ENCODE measurements at places on chromosomes 11 and 22.
A peak's percentile ranks its signal among the peaks of the same experiment; 100 is the strongest.

GRCh38 chr11:77111277-77111676 lies 8.6 kb downstream of the OMP start:
- no peak for DNase-seq

- no peak for DNase-seq
Measured at GRCh38 chr11:95924414-95924760, 480 bp upstream of the MTMR2 start.

GRCh38 chr11:12862696-12863469 lies 146.2 kb upstream of the RASSF10 start:
- DNase-seq = peak; percentile 96

GRCh38 chr11:105670811-105671210 lies 60.9 kb downstream of the GRIA4 start:
- DNase-seq = no peak

DNA sequence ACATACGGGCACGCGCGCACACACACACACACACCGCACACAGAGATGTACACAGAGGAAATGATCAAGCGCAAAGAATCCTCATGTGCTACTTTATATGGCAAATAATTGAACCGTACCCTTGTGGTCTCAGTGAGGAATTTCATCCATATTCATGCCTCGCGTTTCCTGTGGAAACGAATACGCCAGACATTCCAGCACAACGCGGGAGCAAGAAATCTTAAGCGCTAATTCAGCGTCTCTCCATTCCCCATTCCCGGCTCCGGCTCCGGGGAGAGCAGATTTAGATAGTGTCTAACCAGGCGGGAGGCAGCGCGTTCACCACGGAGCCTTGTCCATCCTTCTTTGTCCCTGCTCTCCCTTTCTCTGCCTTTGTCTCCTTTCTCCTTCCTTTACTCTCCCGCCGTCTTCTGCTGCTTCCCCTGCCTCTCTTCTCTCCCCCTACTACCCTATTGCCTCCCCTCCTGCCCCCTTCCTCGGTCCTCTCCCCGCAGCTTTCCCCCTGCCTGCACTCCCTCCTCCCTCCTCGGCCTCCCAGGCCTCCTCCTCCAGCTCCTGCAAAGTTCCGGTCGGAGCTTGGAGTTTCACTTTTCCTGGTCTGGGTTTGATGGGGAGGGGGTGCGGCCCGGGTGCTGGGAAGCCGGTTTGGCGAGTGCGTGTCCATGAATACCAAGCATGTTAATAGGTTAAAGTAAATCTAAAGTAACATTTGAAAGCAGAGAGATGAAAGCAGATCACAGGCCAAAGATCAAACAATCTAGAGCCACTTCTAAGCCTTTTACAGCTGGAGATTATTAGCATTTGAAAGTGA lies 579.3 kb downstream of the BUD13 start:
- peak; percentile 79 for DNase-seq

GRCh38 chr11:45347348-45348082 lies 61.4 kb upstream of the SYT13 start:
- peak; percentile 42 for DNase-seq

DNA sequence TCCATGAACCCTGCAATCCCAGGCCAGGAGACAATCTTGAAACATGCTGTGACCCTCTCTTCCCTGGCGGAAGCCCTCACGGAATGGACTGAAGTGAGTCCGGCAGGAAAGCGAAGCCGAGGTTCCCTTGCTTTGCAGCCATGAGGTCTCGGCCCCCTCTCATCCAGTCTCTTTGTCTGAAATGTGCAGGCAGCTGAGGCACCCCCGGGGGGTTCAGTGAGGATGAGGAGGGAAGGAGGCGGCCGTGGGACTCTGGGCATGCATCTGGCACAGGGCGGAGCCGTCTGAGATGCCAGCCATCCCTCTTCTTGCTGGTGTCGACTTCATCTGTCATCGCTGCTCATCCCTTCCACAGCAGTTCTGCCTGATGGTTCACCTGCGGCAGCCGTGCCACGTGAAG lies 1485.7 kb downstream of the BRD1 start:
- DNase-seq = no peak

DNA sequence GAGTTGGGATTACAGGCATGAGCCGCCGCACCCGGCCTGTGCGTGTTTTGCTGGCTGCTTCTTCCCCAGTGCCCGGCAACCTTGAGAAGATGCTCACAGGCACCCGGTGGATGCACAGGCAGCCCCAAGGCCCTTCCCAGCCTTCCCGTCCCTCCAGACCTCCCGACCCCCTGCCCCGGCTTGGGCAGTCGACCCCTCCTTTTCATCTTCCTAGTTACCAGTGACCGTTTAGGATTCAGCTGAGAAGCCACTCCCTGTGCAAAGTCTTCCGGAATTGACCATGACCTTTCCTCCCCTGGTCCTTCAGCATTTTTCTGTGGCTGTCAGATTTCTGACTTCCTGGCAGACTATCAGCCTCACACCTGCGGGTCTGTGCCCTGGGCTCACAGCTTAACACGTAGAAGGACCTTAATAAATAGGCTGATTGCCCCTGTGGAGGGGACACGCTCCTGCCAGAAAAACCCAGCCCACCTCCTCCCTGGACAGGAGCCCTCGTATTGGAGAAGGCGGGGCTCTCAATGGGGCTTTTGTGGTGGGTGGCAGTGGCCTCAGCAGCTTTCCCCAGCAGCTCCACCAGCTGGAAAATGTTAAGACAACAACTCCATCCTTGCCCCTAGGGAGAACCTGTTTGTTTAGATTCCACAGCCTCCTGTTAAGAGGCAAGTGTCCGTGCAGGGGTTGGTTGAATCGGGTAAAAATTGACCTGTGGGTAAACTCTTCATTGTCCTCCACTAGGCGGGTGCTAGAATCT lies 10.4 kb upstream of the ANO1 start:
- peak; percentile 82 for DNase-seq

GRCh38 chr11:112999520-112999919 lies 38.3 kb downstream of the NCAM1 start:
- DNase-seq = no peak

GRCh38 chr11:70788248-70789022 lies 390.1 kb downstream of the CTTN start:
- DNase-seq = no peak

- no peak for DNase-seq
Measured at GRCh38 chr11:117972629-117973502, 13.3 kb upstream of the IL10RA start.

- DNase-seq = peak; percentile 71
Measured at GRCh38 chr22:42277988-42278776, 7.7 kb upstream of the TCF20 start.

DNA sequence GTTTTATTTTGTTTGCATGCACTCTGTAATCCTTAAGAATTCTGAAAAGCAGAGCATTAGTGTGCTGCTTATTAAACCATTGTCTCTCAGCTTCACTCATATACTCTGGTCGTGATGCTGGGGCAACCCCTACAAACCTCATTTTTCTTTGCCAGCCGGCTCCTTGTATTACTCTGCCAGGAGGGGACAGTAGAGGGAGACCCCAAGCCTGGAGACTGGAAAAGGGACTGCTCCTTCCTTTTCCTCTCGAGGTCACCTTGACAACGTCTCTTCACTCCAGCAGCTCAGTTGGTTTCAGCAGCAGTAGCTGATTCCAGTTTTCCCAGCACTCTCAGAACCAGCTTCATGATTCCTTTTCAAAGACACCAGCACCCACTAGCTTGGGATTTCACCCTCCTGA lies 2.8 kb upstream of the JHY start:
- peak; percentile 47 for DNase-seq

DNA sequence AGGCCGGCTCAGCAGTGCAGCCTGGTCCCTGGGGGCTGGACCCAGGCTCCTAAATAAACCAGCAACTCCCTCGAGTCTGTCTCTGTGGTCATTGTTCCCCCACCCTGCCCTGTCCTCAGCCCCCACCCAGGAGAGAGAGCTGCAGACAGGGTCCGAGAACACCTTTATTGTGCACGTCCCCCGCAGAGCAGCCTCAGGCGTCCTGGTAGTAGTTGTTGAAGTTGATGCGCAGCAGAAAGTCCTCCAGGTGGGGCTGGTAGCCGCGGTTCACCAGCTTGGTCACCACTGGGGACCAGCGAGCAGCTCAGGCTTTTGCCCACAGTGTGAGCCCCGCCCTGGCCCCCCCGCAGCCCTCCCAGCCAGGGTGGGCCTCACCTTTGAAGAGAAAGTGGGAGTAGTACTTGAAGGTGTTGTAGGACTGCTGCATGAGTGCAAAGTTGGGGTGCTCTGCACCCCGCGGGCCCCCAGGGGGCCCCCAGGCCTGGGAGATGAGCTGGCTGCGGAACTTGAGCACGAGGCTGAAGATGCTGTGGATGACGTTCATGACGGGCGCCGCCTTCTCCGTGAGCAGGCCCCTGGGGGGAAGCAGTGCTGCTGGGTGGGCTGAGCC lies 16.8 kb downstream of the SELENOO start:
- DNase-seq = no peak

GRCh38 chr22:46966846-46967245 lies 204.4 kb downstream of the TBC1D22A start:
- DNase-seq = no peak
